ENCODE measurements at places on chromosomes 7 and 10.
A peak's percentile ranks its signal among the peaks of the same experiment; 100 is the strongest.

GRCh38 chr7:134892963-134893362 is 93.3 kb upstream of the AGBL3 start:
- no peak for DNase-seq

- DNase-seq = no peak
Observed at GRCh38 chr10:106214243-106214642, 950.3 kb downstream of the SORCS1 start.

- peak; percentile 84 for DNase-seq
Observed at GRCh38 chr7:79453558-79454360, at the start of gene MAGI2. TSS of gene MAGI2 (minus strand) at chr7:79453667. CDS start at chr7:79453320, 347 bp downstream.

- peak; percentile 17 for DNase-seq
Observed at GRCh38 chr10:6445671-6446316, 134.3 kb downstream of the PRKCQ start.

GRCh38 chr7:133602291-133602690 is 349.4 kb downstream of the EXOC4 start:
- peak; percentile 28 for DNase-seq

GRCh38 chr10:4255751-4256150 is 470.7 kb upstream of the KLF6 start:
- peak; percentile 15 for DNase-seq

DNA sequence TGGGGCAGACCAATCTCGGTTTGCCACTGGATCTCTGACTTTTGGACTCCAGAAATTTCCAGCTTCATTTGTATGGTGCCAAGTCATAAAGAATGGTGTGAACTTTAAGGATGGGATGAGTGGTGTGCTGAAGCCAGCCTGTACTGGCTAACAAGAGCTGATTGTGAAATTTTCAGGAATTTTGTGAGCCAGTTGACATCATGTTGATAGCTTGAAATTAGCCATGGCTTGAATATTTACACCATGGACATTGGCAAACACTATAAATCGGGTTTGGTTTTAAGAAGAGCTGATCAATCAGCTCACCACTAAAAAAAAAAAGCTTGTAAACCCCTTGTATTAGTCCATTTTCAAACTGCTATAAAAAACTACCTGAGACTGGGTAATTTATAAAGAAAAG is 14.1 kb upstream of the MYH16 start:
- DNase-seq = no peak

DNA sequence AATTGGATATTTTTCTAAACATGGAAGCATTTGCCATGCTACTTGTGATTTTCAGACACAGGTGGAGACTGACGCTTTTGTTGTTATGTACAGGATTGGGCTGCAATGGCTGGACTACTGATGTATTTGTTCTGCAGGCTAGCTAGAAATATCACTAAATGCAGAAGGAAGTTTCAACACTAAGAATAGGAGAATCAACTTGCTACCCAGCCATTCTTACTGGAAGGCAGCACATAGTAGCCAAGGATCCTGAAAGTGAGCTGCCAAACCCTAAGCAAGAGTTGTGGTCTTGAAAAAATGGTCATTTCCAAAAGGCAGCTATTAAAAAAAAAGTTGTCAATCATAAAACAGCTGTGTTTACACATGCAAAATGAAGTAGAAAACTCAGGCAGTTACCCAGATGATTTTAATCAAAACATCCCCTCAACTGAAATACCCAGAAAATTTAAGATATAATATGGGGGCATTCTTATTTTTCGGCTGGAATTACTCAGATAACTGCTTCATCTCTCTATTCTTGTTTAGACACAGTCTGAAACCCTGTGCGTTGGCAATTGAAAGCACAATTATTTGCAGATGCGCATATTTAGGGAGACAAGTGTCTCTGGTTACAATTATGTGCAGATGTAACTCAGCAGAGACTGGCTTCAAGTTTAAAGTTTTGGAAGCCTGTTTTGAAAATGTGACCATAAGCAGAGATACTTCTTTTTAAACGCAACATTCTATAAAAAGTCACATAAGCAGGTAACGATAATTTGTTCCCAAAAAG is 31.2 kb downstream of the GFRA1 start:
- no peak for DNase-seq

DNA sequence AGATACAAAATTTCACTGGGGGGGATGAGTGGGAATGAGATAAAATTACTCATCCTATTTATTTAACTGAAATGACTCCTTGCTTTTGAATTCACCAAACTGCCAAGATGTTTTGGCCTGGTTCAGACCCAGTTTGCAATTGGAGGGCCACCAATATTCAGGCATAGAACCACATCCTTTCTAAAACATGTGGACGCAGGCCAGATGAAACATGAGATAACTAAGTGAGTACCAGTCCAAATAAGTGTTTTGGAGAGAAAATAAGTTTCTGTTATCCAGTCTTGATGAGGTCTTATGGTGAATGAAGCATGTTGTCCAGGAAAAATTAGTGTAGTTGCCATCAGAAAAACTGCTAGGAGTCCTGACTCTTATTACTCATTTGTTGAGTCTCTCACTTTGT is 36.3 kb upstream of the PDK4 start:
- no peak for DNase-seq

DNA sequence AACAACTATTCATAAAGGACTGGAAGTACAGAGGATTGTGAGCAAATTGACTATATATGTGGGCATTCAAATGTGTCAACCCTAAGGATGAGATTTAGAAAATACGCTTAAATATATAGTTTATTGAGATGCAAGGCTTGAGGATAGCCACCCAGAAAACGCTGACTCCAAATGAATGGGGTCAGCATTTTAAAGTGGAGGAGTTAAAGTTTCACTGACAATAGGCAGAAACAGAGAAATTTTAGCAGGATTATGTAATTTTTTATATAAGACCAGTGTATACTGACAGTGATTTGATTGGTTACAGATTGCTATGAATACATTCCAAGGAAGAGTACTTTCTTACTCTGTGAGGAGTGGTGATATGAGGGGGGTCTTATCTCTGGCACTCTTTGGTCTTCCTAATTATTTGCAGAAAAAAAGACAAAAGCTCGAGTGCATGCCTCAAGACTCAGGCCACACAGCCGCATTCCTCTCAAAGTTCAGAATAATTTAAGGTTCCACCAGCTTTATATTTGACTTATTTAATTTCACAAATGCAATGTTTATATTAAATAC is 38.6 kb upstream of the ARL4A start:
- DNase-seq = no peak

GRCh38 chr10:103751667-103752290 is 103.6 kb downstream of the SH3PXD2A start:
- DNase-seq = no peak

DNA sequence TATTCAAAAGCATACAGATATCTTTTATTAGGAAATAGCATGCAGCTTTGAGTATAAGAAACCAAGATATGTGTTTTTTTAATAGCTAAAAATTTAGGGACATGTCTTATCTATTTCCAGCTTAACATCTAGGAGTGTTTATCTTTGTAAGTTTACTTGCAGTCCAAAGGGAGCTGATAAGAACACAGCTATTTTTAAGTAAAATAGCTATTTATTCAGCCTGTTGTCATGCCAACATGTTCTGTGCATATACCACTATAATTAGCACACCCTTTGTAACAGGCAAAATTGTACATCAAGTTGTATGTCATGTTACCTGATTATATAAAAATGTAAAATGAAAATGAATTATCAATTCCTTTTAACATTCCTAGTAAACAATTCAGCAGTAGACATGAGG is 29.6 kb downstream of the FAM133B start:
- DNase-seq = no peak

DNA sequence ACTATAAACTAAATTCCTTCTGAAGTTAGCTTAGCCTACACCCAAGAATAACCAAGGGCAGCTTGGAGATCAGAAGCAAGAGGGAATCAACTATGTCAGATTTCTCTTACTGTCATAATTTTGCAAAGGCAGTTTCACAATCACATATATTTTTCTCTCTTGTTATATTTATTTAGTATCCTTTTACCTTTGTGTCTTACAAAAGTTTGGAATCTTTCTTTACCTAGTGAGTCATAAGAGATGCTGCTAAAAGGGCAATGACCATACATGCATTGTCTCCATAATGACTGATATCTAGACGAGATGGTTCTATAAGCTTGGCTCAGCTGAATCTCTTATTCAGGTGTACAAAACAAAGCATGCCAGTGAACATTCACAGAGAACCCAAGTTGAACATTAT is 61.1 kb downstream of the PPP1R17 start:
- DNase-seq = no peak

DNA sequence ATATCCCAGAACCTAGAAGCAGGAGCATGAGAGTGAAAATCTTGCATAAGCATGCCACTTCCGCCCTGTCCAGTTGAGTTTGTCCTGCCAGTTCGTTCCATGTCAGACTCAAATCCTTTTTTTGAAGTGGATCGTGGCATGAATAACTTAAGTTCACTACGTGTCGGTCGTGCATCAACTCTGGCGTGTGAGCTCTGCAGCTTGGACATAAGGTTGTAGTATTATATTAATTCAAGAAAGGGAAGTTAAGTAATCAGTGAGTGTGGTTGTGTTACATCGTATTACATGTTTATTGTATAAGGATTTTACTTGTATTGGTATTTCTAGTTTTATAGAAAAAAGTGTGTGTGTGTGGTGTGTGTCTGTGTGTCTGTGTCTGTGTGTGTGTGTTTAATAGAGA is 23.0 kb downstream of the CDC123 start:
- no peak for DNase-seq

GRCh38 chr7:28135760-28136159 is 44.8 kb downstream of the JAZF1 start:
- no peak for DNase-seq

DNA sequence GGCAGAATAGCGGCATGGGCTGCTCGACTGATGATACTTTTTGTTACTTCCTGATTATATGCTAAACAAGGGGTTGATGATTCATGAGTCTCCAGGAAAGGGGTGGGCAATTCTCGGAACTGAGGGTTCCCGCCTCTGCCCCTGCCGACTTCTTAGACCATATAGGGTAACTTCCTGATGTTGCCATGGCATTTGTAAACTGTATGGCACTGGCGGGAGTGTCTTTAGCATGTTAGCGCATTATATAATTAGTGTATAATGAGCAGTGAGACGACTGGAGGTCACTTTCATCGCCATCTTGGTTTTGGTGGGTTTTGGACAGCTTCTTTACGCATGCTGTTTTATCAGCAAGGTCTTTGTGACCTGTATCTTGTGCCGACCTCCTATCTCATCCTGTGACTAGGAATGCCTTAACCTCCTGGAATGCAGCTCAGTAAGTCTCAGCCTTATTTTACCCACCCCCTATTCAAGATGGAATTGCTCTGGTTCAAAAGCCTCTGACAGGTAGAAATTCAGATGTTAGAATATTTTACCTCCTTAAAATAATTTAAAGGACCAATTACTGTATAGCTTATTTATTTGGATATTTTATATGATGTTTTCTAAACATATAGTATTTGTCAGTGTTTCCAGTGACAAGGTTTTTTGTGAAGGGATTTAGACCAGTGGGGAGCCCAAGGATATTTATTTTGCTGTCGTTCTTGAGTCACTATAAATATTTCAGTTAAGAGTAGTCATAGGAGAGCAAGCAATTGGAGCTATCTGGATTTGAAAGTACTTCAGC is 90.1 kb upstream of the PIK3CG start:
- no peak for DNase-seq

DNA sequence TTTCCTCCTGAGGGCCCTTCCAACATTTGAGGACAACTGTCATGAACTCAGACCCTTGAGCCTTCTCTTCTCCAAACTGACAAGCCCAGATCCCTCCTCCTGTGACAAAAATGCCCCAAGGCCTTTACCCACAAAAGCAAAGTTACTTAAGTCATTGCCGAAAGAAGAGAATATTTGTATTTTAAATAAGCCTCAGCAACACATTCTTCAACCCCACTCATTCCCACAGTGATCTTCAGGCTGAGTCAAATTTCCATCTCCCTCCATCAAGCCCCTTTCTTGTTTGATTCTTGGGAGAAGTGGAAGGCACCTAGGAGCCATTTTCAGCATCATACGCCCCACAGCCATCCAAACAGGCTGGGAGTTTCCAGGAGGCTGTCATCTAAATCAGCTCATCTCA is 150.8 kb upstream of the PDE1C start:
- no peak for DNase-seq

DNA sequence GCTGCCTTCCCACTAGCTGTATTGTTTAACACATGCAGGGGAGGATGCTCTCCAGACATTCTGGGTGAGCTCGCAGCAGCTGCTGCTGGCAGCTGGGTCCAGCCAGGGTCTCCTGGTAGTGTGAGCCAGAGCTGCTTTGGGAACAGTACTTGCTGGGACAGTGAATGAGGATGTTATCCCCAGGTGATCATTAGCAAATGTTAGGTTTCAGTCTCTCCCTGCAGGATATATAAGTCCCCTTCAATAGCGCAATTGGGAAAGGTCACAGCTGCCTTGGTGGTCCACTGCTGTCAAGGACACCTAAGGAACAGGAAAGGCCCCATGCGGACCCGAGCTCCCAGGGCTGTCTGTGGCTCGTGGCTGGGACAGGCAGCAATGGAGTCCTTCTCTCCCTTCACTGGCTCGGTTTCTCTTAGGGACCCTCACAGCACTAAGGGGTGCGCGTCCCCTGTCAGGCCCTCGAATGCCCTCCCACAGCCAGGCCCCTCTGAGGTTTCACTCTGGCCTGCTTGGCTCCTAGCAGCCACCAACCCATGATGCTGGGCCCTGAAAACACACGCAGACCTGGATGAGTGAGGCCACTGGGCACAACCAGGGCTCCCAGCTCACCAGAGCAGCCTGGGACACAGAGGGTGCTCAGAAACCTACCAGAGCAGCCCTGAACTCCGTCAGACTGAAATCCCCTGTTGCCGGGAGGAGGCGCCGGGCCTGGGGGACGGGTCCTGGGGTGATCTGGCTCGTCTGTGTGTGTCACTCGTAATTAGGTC is 173.0 kb upstream of the LANCL2 start:
- DNase-seq = no peak

GRCh38 chr7:152340161-152340560 is 95.6 kb downstream of the KMT2C start:
- no peak for DNase-seq

DNA sequence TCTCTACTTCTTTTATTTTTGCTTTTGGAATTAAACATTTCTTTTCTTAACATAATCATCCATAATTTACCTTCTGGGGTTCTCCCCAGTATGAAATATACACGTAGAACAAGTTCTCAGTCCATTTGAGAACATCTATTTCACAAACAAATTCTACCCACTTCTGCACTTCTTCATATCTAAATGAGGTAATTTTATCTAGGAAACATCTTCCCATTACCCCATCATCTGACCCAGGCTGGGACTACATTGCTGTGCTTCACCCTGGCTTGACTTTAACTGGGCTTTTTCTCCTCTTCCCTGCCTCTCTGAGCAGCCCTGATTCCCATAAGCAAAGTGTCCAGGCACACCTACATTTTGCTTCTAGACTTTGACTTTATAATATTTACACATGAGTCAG is 43.3 kb upstream of the AMPH start:
- no peak for DNase-seq

GRCh38 chr7:100208911-100209408 is 10.8 kb upstream of the PVRIG start:
- DNase-seq = no peak

- DNase-seq = peak; percentile 22
Observed at GRCh38 chr7:111529507-111530355, 32.6 kb downstream of the IMMP2L start.
